ENCODE measurements at places on chromosomes 6 and 20.

GRCh38 chr20:34709831-34710567 lies 5.9 kb downstream of the TP53INP2 start:
- no peak for DNase-seq

DNA sequence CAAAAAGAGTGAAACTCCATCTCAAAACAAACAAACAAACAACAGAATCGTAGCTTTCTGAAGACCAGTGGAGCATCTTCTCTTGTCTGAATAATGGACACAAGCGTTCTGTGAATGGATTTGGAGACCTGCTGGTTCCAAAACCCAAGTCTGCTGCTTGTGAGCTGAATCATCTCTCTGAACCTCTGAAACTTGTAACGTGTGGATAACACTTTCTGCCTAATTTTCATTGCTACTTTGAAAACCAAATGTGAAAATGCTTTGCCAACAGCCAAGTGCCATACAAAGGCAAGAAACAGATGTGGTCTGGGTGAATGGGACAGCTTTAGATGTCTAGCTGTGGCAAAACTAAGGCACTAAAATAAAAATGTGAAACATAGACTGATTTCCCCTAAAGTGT lies 44.3 kb downstream of the PHACTR1 start:
- DNase-seq: no peak

GRCh38 chr6:158031381-158032353 lies 50.0 kb downstream of the SYNJ2 start:
- DNase-seq: no peak

- no peak for DNase-seq
These were observed 32.4 kb downstream of the SLC2A12 start for GRCh38 chr6:134020071-134020470.

GRCh38 chr6:30690403-30691207 lies at the start of gene NRM:
Gene NRM, minus strand, starts transcription at chr6:30690984. Its CDS starts 10 bp downstream, at chr6:30690974.
- peak; percentile 56 for DNase-seq

GRCh38 chr20:50472693-50473664 lies 37.2 kb upstream of the PTPN1 start:
- no peak for DNase-seq

DNA sequence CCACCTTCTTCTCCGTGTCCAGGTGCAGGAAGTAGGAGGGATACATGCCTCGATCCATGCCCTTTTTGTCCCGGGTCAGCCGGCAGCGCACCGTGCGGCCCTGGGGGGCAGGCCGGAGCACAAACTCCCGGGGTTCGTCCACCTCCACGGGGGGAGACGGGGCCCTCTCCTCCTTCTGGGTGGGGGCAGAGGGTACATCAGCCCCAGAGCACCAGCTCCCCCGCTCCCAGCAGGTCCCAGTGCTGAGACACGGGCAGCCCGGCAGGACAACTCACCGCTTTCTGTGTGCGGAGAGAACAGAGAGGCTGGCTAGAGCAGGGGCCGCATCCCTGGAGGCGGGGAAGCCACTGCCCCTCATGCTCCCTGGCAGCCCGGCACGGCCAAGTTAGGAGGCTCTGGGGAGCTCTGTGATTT lies 6.7 kb downstream of the TULP1 start:
- no peak for DNase-seq
